NCI-H1105 (cell line): ENCODE measurements at places on chromosomes 4 and X.

- DNase-seq, result no peak
Measured at GRCh38 chr4:53994382-53995102, 69.9 kb downstream of the CHIC2 start.

GRCh38 chr4:83618991-83619645, 83.2 kb downstream of the GPAT3 start:
- DNase-seq, result no peak

- no peak for DNase-seq
Measured at GRCh38 chrX:125778261-125778660, 387.8 kb downstream of the DCAF12L2 start.

DNA sequence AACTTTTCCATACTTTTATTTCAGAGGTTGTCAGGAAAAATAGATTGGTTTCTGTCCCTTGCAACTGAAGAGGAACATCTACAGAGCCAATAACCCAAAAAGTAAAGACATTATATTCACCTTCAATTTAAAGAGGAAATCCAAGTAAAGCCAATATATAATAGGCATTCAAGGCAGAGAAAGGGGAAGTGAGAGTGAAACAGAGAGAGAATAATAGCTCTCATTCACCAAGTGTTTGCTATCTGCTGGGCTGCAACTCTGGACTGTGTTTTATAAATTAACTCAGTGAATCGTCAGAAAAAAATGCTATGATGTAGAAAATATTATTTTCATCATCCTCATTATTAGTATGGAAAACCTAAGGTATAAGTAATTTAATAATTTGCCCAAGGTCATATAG, 448.5 kb downstream of the TRAM1L1 start:
- DNase-seq, result no peak

- DNase-seq, result no peak
Measured at GRCh38 chr4:52876069-52876468, 14.0 kb downstream of the RASL11B start.

DNA sequence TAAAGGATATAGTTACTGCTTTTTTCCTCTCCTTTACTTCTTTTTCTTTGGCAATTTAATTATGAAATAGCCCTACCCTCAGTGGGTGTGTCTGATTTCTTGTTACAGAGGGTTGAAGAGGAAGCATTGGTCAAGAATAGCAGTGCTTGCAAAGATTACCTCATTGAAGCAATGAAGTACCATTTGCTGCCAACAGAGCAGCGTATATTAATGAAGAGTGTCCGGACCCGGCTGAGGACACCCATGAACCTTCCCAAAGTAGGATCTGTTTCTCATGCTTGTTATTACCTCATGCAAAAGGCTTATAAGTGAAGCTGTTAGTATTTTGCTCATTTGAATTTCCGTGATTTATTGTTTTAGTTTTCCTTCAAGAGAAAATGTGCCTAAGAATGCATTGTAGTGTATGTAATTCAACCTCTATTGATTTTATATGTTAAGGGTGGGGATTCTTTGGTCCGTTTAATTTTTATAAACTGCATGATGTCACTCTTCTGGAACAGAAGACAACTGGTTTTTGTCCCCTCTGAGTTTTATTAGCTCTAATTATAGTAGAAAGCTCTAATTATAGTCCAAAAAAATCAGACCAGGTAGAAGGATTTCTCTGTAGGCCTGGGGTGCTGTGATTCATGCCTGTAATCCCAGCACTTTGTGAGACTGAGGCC, 27.9 kb upstream of the MSMO1 start:
- DNase-seq, result no peak

DNA sequence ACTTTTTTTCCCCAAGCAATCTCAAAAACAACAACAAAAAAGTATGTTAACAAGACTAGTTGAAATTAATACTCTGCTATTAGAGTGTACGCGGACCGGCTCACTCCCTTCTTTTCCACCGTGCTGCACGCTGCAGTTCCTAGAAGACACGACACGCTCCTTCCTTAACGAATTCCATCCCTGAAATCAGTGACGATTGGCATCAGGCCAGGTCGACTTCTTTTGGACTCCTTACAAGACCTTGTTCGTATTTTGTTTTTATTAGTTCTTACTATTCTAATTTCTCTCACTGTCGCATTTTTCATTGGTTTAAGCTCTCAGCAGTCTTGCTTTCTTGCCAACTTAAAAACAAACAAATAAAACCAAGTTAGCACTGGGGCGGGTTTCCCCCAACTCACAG, 175.8 kb upstream of the PITX2 start:
- DNase-seq, result no peak

GRCh38 chr4:13294961-13295605, 189.1 kb downstream of the RAB28 start:
- no peak for DNase-seq

- no peak for DNase-seq
Measured at GRCh38 chr4:2570551-2571222, 34.2 kb downstream of the FAM193A start.

GRCh38 chr4:52655506-52655905, 3.6 kb downstream of the USP46 start:
- DNase-seq, result no peak

GRCh38 chrX:112786076-112786475, 54.6 kb downstream of the AMOT start:
- DNase-seq, result no peak

- no peak for DNase-seq
Measured at GRCh38 chr4:108763226-108763593, 357 bp upstream of the ETNPPL start.

DNA sequence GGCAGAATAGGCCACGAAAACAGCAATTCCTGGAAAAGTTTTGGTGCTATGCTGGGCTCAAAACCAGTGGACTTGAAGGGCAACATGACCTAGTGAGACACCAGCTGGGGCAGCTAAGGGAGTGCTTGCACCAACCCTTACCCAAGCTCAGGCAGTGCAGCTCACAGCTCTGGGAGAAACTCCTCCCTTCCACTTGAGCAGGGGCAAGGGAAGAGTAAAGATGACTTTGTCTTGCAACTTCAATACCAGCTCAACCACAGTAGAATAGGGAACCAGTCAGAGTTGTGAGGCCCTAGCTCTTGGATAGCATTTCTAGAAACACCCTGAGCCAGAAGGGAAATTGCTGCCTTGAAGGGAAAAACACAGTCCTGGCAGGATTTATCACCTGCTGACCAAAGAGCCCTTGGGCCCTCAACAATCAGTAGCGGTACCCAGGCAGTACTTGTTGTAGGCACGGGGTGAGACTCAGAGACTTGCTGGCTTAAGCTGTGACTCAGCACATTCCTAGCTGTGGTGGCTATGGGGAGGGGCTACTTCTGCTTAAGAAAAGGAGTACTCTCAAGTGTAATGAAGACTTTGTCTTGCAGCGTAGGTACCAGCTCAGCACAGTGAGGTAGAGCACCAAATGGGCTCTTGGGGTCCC, 19.7 kb upstream of the ABCG2 start:
- DNase-seq, result no peak

- no peak for DNase-seq
Measured at GRCh38 chrX:101394372-101394771, 3.6 kb downstream of the RPL36A start.

DNA sequence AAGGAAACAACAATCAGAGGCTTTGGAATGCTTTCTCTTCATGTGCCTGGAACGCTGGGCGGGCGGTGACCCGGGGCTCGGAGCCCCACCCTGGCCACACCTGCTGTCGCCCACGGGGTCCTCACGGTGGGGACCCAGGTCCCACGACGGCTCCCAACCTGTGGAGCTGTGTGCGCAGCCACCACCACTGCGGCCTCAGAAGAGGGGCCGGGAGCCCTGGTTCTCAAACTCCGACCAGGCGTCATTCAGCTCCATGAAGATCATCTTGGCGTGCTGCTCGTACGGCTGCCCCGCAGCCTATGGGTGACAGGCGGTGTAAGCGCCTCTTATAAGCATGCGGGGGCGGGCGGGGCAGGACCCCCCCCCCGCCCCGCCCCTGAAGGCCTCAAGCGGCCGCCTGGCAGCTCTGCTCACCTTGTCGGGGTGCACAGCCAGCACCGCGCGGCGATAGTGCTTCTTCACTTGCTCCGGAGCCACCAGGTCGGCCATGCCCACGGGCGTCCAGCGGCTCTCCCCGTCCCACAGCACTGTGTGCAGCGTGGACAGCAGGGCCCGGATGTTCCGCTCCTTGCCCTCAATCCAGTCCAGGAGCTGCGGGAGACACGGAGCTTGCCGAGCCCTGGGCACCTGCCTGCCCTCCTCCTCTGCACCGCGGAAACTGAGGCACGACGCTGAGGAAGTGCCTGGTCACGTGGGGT, 23.7 kb upstream of the CPLX1 start:
- DNase-seq, result no peak

DNA sequence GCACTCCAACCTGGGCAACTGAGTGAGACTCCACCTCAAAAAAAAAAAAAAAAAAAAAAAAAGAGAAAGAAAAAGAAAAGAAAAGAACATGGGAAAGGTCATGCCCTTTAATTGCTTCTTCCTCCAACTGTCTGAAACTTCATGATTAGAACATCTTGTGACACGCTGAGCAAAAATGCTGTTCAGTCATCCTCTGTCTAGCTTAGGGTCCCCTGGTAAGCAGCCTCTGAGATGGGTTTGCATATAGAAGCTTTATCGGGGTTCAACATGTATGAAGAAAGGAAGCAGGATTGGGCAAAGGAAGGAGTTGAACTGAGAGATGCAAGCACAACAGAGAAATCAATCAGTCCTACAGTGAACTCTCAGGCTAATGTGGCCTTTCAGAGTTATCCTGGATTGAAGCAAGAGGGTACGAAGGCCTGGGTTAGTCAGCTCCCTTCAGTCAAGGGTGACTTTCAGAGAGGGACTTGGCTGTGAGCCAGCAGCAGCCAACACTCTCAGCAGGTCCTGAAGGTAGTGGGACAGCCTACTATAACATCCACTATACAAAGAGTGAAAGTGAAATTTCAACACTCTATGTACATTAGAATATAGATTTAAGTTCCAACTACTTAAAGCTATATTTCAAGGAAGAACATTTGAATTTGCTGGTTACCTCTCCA, 11.4 kb downstream of the MAOB start:
- no peak for DNase-seq

GRCh38 chrX:109299091-109299490, 182.8 kb downstream of the GUCY2F start:
- no peak for DNase-seq

DNA sequence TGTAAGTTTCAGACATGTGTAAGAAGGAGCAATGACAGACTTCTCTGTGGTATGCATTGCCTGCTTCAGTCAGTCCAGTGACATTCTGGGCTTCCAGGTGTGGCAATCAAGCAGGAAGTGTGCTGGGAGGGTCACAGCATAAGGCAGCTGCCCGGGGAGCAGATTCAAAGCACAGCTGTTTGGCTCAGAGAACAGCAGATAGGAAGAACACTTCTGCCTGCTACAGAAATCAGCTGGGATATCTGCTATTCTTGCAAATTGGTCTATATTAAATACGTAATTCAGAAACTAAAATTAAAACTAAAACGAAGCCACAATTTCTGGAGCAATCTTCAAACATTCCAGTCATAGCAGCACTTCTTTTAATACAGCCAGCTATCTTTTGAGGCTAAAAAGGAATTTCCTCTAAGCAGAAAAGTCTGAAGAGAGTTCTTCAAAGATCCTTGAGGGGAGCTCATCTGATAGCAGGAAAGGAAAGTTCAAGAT, 47.5 kb upstream of the GALNT7 start:
- no peak for DNase-seq

DNA sequence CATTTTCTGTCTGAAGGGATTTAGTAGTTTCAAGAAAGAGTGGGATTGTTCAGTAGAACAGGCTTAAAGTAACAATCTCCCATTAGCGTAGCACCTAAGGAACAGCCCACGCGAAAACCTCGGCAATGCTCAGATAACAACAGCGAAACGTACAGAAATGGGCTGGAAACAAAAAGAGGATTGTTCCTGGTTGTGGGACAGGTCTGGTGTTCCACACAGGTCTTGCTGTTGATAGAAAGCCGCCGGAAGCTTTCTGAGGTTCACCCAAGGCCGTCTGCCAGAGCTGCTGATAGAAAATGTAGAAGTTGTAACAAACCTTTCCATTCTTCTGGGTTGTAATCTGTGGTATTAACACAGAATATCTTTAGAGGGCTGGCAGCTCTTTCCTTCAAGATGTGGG, 69.4 kb upstream of the CLCN4 start:
- no peak for DNase-seq

GRCh38 chr4:147286846-147287587, 193.9 kb upstream of the EDNRA start:
- DNase-seq, result no peak

- no peak for DNase-seq
Measured at GRCh38 chr4:2598511-2599303, 62.3 kb downstream of the FAM193A start.

DNA sequence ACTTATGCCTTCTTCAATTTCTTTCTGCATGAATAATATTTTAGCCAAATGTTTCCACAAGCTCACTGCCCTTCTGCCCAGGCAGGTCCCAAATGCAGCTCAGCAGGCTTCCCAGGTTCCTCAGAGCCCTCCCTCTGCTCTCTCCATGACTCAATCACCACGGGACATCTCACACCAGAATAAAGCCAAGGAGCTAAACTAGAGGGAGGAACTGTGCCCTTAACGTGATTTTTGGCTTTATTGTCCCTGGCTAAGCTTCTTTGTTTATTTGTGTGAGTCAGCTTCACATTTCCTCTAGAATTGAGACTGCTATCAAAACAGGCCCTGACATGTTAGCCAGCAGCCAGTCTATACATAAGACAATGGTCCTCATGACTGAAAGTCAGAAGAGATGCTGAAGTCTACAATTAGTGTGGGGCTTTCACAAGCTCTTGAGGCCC, 186.4 kb upstream of the GALNT7 start:
- peak; percentile 12 for DNase-seq

- no peak for DNase-seq
Measured at GRCh38 chr4:3354455-3354811, 61.6 kb downstream of the RGS12 start.

GRCh38 chr4:48203819-48204218, 65.8 kb downstream of the TEC start:
- DNase-seq, result no peak

DNA sequence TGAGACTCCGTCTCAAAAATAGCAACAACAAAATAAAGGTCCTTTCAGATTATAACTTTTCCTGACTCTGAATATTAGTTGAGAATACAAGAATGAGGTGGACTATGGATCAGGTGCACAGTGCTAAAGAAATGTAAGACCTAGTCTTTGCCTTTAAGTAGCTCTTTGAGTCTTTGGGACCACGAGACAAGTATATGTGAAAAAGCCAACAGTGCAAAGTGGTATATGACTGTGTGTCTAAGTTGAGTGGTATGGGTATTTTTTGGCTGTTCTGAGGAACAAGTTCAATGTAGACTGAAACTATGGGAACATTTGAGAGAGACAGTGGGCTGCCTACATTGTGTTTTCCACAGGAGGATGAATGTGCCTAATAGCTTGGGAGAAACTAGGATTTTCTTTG, 2.8 kb downstream of the GAB1 start:
- no peak for DNase-seq

DNA sequence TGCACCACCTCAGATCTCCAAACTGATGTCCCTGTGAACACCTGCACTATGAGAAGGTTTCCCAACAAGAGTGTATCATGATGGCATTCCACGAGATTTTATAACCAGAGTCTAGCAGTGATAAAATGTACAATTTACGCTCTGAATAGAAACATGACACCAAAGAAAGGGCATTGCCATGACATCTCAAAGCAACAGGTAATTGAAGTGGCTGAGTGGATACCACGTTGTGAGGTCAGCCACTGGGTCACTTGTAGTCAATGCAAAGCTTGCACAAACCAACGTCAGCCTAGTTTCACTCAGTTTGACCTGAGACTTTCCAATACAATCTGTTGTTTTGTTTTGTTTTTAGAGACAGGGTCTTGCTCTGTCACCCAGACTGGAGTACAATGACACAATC, 15.0 kb upstream of the SLC25A5 start:
- no peak for DNase-seq

GRCh38 chrX:153640045-153640686, 6.8 kb upstream of the DUSP9 start:
- DNase-seq, result no peak
